Astrocyte of the hippocampus (primary cell): ENCODE measurements at places on chromosomes 3 and 15.

- DNase-seq, result no peak
Observed at GRCh38 chr3:181691901-181692300, 19.8 kb upstream of the SOX2 start.

DNA sequence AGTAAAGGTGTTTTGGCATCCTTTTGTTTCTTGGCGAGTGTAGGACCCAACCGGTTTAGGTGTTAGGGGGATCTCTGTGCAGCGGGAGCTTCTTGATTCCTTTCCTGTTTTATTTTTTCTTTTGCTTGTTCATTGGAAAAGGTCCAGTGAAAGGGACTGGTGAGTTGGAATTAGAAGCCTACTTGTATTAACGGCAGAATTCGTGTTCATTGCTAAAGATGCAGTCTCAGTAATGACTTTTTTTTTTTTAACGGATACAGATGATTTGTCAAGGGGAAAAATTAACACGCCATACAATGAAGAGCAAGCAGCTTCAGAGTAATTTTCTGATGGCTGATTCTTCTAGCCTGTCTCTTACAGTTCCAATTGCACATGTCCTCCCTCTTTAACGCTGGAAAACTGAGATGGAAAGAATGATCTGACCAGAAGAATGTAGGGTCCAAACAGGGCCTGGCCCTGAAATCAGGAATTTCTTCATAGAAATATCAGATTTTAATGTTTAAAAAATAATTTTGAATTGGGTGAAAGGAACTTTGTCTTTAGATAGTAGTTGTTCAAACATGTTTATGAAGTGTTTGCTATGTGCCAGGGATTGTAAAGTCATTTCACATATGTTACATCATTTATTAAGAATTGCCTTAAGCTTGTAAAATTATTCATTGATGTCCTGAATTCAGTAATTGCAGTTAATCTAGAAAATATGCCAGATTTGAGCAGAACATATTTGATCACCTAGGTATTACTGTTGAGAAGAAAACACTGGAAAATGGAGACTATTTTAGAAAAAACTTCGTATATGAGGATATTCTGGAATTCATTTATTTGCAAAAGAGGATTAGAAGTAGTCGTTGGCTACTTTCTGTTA, 1.4 kb downstream of the MAPK6 start:
- peak; percentile 44 for DNase-seq

DNA sequence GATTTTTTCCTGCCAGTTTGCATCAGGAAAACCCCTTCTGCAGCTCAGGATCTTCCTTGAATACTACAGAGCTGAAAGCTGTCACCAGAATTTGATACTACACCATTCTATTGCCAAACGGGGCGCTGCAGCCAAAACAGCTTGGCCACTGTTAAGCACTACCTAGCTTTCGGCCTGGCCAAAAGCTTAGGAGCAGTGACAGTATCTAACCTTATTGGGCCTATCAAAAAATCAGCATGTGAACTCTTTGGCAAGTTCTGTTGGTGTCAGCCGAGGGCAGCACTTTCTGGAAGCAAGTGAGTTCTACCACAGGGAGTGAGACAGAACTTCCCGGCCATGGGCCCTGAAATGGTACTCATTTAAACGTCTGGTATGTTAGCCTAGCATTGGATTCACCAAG, 16.1 kb upstream of the GYG1 start:
- DNase-seq, result no peak

- DNase-seq, result no peak
Observed at GRCh38 chr15:31307270-31308184, 19.1 kb upstream of the KLF13 start.

DNA sequence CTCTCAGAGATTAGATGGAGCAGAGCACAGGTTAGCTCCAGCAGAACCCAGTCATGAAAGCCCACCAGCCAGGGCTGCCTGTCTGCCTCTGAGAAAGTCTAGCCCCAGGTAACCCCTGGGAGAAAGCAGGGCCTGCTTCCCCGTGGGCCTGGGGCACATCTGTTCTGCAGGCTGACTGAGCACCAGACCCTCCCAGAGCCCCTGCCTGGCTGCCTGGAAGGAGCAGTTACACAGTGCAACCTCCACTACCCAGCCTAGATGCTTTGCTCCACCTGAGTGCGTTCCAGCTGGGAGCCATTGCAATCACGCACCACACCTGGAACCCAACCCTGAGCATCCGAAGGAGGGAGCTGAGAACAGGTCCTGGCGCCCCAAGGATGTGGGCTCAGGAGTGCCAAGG, 24.7 kb upstream of the OR5K4 start:
- DNase-seq, result no peak

GRCh38 chr3:186653984-186654383, 11.8 kb upstream of the HRG start:
- no peak for DNase-seq

DNA sequence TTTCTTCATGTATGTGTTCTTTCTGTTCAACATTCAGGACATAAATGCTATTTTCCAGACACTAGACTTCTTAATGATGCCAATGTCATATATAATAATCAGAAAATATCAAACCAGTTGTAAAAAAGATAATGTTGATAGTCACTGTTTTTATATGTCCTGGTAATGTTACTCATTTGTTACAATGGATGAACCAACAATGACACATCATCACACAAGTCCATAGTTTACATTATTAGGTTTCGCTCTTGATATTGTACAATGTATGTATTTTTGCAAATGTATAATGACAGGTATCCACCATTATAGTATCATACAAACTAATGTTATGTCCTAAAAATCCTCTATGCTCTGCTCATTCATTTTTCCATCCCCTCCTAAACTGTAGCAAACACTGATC, 243.8 kb upstream of the CDIN1 start:
- DNase-seq, result no peak

GRCh38 chr15:59918994-59919951, 84.8 kb upstream of the FOXB1 start:
- DNase-seq, result peak; percentile 74

DNA sequence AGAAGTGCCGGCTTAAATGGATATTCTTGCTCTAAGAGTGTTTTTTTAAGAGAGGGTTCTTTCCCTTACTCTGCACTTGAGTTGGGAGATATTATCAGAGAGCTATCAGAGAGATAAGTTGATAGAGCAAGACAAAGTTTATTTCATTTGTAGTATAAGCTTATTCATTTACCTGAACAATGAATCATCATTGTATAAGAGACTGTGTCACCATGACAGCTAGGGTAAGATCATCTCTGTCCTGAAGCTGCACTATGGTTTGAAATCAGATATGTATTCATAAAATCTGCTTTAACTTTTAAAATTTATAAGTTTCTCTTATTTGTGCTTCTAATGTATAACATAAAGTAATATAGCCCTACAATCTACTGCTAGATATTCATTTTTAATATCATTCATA, 128.1 kb upstream of the ARL6 start:
- DNase-seq, result no peak
